ENCODE measurements at places on chromosomes 11 and 22.

DNA sequence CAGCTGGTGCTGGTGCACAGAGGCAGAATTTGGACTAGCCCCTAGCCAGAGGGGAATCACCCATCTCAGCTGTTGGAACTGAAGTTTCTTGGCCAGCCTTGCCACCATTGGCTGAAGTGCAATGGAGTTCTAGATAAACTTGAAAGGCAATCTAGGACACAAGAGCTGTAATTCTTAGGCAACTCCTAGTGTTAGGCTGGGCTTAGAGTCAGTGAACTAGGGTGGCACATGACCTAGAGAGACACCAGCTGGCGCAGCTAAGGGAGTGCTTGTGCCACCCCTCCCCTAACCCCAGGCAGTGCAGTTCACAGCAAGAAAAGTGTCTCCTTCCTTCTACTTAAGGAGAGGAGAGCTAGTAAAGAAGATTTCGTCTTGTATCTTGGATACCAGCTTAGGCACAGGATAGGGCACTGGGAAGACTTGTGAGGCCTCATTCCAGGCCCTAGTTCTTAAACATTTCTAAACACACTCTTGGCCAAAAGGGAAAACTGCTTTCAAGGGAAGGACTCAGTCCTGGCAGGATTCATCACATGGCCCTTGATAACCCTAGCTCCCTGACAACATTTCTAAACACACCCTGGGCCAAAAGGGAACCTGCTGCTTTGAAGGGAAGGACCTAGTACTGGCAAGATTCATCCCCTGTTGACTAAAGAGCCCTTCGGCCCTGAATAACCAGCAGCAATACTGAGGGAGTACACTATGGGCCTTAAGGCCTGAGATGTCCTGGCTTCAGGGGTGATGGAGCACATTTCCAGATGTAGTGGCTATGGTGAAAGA, 53.4 kb downstream of the XRRA1 start:
- DNase-seq: no peak

- no peak for DNase-seq
Observed at GRCh38 chr11:116229236-116229970, 543.4 kb downstream of the BUD13 start.

DNA sequence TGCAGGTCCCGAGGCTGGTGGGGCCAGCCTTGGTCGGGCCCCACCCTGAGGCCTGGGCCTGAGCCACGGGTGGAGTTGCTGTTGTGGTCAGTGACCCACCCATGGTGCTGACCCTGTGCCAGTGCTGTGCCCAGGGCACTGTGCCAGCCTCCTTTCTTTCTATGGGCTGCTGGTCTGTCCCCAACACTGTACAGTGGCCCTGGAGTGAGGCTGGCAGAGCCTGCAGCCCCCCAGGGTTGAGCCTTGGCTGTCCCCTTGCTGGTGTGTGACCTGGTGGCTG, 1235.7 kb downstream of the BRD1 start:
- DNase-seq: no peak

DNA sequence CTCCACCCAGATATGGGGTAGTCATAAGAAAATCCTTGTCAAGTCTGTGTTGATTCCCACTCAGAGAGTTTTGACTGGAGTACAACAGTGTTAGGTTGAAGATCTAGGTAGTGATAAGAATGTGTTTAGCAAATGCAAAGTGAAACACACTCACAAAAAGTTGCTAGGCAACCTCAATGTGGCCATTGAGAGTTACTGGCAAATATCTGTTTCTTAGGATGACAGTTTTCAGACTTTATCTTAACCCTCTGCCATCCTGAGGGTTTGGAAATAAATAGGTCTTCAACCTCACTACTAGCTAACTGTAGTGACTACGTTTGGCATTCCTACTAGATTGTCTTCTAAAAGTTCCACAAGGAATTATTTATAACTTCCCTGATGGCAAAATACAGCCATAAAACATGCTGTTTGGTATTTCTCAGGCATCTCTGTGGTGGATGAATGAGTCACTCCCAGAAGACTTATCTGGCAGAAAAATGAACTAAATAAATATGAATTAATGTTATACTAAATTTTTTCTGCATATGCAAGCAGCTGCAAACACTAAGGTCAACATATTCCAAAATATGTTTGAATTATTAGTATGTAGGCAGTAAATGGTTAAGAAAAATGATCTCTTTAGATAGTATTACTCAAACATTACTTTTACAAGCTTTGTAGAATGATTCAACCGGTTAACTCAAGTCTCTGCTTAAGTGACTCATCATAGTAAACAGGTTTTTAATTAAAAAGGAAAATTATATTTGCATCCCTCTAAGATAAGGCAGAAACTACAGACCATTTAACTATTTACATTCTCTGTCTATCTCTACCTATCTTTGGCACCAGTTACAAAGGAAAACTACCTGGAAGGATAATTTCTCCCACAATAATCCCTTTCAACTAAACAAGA, 17.1 kb upstream of the SYTL2 start:
- DNase-seq: peak; percentile 89

GRCh38 chr11:92857407-92857806, 112.0 kb upstream of the MTNR1B start:
- DNase-seq: no peak

All from bronchial epithelial cell (primary cell).